ENCODE measurements at places on chromosomes 2 and 18.

DNA sequence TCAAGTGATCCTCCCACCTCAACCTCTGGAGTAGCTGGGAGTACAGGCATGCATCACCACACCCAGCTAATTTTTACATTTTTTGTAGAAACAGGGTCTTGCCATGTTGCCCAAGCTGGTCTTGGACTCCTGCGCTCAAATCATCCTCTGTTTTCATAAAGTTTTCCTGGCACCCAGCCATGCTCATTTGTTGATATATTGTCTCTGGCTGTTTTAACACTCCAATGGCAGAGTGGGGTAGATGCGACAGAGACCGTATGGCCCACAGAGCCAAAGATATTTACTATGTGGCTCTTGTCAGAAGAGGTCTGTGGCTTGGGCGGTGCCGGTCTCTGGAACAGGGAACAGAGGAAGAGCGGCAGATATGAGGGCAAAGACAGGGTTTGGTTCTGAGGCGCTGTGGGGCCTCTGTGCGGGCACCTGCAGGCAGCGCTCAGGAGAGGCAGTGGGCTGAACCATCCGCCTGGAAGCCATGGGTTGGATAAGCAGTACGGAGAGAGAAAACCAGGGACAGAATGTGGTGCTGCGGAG is 50.2 kb downstream of the CENPO start:
- DNase-seq: no peak

DNA sequence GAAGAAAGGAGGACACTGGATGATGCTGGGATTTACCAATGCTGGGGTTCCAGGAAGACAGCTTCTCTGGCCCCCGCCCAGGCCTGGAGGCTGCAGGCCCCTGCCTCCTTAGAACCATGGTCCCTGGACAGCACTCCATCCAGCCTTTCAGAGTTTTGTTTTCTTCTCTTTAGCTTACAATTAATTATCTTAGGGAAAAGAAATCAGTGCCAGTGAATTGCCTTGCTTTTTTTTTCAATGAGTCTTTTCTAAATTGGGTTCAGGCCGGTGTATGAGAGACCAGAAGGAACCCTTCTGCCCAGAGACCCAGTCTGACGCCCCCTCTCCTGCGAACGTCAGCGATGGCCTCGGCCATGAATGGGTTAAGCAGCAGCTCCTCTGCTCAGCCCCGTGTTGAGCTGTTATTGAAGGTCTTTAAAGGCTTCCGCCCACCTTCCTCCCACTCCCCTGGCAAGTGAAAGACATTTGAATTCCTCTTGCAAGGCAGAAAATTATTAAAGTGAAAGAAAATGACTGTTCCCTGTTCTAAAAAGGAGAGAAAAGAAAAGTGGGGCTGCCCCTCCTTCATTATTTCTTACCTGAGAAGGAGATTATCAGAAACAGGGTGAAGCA is 65.7 kb upstream of the CHMP1B start:
- no peak for DNase-seq

DNA sequence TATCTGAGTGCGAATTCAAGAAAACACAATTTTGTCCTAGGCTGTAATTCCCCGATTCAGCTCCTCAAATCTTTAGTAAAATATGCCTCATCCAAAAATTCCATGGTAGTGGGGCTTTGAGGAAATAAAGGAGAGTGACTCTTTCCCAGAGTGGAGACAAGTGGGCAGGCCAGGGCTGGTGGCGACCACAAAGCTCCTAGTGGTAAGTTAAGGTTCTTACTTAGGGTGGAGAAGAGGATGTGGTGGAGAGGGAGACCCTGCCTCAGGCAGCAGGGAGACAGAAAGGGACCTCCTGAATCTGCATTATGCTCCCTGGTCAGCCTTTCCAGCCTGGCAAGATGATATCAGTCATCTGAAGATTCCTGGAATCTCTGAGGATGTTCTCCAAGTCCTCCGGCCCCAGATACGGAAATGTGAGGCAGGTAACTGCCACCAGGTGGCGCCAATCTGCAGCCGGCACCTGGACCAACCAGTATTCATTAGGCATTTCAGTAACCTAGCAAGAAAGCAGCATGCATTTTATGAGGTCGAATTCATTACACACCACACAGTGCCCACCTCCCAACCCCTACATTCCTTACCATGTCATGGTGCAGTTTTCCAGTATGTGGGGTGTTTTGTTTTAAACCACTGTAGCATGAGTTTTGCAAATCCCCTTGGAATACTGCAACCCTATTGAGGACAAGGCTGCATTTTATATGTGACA is 106.4 kb downstream of the POLE4 start:
- DNase-seq: peak; percentile 11

- no peak for DNase-seq
Measured at GRCh38 chr18:580154-580553, at the start of gene CETN1. TSS of gene CETN1 (plus strand) at chr18:580380. CDS start at chr18:580409, 29 bp downstream.

GRCh38 chr2:7795778-7796563 is 878.8 kb downstream of the RNF144A start:
- peak; percentile 81 for DNase-seq

DNA sequence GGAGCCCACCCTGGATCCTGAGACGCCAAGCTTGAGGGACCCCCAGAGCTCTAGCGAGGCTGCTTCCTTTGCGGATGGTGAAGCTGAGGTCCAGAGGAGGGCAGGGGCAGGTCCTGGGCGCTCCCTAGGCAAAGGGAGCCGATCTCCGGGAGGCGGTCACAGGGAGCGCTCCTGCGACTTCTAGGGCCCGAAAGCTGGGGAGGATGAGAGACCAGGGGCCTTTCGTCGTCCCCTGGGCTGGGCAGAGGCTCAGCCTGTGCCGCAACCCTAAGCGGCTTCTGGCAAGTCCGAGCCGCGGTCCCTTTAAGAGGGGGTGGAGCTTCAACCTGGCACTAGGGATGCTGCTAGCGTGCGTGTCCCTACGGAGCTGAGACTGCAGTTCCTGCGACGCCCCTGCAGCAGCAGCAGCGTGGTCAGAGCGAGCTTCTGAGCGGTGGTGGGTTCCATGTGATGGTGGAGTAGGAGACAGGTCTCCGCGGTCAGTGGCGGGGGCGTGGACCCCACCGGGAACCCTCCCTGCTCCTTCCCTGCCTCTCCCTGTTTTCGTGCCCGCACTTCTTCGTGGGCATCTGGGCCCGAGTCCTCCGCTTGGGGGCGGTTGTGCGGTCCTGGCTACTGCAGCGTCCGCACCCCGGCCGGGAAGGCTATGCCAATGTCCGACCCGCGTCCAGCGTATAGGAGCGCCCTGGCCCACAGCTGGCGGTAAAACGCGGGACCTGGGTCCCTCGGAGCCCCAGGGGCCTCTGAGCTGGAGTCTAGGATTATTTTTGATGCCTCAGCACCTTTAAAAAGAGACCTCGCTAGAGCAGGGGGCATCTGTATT is 154.6 kb downstream of the CCDC74A start:
- peak; percentile 53 for DNase-seq

DNA sequence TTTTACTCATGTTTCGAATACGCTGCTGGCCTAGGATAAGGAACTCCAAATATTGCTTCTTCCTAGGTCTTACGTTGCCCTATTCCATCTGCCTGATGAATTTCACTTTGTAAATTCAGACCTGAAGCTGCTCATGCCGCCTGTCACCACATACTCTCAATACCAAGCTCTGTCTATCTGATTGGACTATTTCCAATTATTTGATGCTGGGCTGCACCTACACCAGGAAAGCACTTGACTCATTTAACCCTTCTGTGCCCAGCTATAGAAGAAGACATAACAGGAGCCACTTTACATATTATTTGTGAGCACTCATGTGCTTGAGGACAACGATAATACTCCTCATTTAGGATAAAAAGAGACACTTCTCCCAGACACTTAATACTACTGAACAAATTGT is 1293.9 kb upstream of the LRRTM1 start:
- no peak for DNase-seq

DNA sequence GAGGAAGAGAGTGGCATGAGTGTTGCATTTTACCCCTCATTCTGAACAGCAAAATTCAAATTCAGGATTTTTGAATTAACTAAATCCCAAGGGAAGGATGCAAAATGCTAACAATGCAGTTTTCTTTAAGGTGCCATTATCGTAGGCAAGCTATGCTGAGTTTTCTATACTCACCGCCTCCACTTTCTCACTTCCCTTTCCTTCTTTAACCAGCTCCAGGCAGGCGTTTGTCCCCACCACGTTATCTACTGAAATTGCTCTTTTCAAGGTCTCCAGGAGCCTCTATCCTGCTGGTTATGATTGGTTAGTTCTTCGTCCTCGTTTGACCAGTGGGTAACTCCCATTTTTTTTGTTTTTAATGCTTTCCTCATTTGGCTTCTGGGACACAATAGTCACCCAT is 1.8 kb upstream of the CPO start:
- no peak for DNase-seq

GRCh38 chr2:105443617-105444598 is 45.1 kb upstream of the FHL2 start:
- DNase-seq: no peak

- no peak for DNase-seq
Measured at GRCh38 chr18:56907771-56908170, 239.1 kb upstream of the BOD1L2 start.

DNA sequence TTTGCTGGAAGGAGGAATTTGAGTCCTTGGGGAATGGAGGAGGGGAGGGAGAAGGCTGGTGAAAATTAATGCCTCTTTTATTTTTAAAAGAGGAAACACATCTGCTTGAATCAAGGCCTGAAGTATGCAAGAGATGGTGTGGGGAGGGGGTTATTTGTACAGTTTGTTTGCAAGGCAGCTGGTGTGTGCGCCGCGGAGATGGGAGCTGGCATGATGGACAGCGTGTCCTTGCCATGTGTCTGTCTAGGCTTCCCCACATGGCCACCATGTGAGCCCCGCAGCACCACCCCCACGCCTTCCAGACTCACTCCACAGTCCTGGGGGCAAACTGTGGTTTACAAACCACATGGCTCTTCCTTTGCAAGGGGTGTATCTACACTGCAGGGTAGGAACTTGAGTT is 154.8 kb upstream of the APCDD1 start:
- DNase-seq: no peak

GRCh38 chr18:27606741-27607140 is 421.6 kb upstream of the CHST9 start:
- DNase-seq: no peak

DNA sequence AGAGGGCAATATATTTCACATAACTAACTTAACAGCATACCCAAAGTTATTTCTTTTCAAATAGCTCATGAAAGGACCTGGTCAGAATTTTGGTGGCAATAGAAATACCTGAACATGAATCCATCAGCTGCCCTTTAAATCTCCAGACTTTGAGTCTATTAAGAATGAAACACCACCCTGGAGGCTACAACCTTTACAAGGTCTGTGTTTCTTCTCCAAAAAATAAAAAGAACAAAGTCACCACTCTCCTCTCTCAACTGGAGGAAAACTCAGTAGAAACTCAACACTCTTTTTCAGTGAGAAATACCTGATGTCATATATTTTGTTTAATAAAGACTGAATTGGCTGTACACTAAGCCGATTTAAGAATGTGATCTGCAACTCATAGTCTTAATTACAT is 204.3 kb downstream of the AGPS start:
- no peak for DNase-seq

DNA sequence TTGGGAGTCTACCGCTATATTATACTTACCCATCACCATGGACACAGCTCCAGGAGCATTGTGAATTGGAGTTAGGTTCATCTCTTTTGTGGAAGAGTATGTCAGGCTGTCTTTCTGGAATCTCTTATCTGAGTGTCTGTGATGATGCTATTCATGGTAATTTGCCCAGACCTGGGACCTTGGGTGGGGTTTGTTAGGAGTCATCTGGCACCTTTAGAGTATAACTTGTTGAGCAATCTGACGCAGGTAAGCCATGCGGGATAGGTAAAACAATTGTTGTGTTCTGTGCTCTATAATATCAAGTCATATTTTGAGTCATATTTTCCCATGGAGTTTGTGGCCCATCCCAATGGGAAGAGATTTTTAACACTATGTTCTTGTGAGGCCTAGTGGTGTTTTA is 49.7 kb upstream of the MAPRE2 start:
- DNase-seq: no peak

DNA sequence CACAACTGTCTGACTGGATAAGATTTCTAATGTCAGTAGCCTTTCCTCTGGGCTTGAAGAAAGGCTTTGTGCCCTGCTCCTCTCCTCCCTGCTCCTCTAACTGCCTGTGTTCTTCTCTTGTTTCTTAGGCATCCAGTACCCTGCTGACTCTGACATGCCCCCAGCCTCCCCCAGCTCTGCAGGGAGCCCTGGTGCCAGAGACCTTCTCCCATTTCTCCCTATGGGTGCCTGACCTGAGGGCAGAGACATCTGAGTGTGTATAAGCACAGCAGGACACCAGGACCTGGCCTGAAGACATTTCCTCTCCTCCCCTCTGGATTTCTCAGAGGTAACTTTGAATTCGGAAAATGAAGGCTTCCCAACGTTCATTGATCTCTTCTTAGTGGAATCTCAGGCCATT is 23.6 kb downstream of the RNF144A start:
- no peak for DNase-seq

GRCh38 chr2:11752906-11753305 is 6.5 kb downstream of the LPIN1 start:
- no peak for DNase-seq

- no peak for DNase-seq
Measured at GRCh38 chr18:46575851-46576250, 81.2 kb downstream of the LOXHD1 start.

DNA sequence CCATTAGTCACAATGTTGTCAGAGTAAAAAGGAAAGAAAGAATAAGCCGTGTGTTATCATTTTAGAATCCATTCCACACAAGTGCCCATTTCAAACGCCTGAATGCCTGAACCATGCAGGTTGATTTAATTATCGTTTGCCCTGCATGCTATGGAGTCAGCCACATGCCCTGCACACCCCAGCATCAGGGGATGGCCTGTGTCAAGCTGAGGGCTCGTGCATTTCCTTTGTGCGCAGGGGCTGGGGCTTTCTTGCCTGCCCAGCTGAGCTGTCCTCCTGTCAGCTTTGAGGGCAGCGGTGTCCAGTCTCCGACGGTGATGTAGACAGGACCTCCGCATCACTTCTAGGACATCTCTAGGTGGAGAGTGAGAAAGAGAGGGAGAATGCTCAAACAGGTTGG is 200.4 kb downstream of the TSN start:
- no peak for DNase-seq

DNA sequence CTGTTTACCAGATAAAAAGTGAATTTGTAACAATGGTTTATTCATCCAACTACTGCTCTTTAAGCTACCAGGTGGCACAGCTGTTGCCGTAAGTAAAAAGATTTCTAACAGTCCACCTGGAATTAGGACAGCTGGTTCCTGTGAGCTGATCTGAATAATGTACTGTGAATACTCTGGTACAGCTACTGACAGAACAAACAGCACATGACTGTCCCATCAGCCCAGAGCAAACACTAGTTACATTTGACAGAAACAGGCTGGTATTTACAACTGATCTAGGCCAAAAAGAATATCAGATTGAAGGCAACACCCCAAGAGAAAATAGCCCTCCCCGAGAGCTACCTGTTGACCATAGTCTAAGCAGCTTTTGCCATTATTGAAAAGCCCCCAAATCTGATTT is 840.4 kb downstream of the CPS1 start:
- no peak for DNase-seq

DNA sequence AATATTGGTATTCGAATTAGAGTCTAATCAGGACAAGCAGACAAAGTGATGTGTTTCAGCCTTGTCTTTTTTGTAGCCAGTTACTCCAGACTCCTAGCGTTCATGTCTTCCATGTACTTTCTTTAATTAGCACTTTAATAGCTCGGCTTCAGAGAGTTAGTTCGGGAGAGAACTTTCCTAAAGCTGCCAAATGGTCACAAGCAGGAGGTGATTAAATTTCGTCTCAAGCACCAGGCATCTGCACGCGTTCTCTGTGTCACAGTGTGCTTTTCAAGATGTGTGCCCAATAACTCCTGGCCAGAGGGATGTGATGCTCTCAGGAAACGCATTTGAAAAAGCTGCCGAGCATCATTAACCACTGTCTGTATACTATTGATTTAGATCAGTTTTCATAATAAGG is 790.8 kb downstream of the SOCS6 start:
- no peak for DNase-seq
